ENCODE measurements at places on chromosomes 1 and 21.

DNA sequence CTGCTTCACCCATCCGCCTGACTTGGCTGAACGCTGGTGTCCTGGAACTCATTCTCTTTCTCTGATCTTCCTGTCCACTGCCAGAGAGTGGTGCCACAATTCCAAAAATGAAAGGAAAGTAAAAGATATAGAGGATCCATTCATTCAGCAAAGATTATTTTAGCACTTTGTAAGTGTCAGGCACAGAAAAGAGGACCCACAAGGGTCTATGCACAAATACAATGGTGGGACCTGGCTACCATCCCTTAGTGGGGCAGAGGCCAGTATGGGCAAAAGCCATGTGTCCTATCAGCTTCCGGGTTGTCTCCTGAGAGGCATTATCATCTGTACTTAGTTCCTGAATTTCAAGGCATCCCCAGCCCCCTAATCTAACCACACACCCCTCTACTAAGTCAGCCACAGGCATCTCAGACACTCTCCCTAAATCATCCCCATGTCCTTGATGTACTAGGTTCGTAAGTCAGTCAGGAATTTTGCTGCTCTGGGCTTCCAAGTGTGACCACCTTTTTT lies 19.0 kb downstream of the SSR2 start:
- DNase-seq, result no peak

DNA sequence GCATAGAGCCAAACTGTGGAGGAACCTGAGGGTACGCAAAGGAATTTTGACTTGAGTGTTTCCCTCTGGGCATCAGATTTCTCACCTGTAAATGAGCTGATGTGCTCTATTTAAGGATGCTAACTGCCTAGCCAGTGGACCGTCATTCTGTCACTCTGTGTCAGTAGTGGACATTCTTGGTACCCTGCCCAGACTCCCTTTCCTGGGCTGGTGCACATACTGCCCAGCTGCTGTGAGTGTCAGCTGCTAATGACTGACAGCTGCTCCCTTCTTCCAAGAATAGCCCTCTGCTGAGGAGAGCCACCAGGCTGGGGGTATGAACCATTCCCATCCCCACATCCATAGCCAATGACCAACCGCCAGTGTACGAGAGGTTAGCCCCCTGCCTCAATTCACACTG lies 193.1 kb upstream of the DAB1 start:
- DNase-seq, result no peak

- no peak for DNase-seq
Observed at GRCh38 chr1:48524892-48525467, 53.0 kb upstream of the SPATA6 start.

GRCh38 chr1:8373581-8374241 lies 55.8 kb downstream of the SLC45A1 start:
- DNase-seq, result peak; percentile 73

DNA sequence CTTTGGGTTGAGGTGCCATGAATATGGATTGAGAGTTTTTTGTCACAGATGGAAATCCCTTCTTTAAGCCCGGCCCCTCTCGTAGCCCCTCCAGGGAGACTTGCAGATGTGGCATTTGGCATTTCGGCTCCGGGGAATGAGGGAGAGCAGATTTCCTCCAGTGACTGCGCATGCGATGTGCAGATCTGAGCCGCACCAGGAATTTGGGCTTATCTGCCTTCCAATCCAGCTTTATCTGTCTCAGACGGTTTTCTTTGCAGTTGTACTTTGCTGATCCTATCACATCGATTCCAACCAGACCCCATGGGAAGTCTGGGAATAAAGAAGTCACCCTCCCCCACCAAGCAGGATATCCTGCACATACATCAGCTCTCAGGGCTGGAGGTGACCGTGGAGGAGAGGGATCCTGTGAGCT lies 11.7 kb downstream of the KIF26B start:
- no peak for DNase-seq

- no peak for DNase-seq
Observed at GRCh38 chr1:150528196-150528595, 12.6 kb downstream of the FALEC start.

Data from body of pancreas (tissue), 4 donors.